ENCODE measurements at places on chromosomes 7 and 10.

DNA sequence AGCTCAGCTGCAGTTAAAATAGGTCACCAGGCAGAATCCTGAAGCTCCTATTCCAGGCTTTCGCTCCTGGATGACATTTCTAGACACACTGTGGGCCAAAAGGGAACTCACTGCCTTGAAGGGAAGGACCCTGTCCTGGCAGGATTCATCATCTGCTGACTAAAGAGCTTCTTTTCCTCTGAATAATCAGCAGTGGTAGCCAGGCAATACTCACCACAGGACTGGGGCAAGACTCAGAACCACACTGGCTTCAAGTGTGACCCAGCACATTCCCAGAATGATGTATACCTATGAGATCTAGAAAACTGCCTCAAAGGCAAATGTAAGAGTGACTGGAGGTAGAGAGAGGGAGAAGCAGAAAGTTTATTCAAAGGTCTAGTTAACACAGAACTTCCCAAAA lies 29.5 kb upstream of the EBF3 start:
- DNase-seq = no peak

DNA sequence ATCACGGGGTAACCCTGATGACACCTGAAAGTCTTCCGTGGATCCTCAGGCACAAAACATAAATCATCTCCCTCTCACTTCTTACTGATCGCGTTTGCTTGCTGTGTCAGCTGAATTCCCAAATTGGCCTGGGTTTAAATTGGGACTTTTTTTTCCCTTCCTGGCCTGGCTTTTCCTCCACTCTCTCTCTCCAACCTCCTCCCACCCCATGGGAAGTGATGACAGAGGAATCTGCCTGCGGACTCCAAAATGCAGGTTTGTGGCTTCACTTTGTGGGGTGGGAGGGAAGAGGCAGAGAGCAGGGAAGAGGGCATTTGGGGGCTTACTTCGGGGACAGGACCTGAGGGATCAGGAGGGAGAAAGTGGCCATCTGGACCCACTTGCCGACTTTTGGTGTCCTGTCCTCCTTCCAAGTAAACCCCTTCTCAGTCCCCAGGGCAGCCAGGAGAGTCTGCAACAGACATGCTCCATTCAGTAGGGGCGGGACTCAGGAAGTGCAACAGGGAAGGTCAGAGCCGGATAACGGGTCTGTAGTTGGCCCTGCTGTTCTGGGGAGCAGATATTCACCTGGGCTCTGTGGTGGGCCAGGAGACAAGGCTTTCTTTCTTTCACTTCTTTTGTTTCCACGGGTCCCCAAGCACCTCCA lies 172.7 kb downstream of the PLXNA4 start:
- DNase-seq = no peak

DNA sequence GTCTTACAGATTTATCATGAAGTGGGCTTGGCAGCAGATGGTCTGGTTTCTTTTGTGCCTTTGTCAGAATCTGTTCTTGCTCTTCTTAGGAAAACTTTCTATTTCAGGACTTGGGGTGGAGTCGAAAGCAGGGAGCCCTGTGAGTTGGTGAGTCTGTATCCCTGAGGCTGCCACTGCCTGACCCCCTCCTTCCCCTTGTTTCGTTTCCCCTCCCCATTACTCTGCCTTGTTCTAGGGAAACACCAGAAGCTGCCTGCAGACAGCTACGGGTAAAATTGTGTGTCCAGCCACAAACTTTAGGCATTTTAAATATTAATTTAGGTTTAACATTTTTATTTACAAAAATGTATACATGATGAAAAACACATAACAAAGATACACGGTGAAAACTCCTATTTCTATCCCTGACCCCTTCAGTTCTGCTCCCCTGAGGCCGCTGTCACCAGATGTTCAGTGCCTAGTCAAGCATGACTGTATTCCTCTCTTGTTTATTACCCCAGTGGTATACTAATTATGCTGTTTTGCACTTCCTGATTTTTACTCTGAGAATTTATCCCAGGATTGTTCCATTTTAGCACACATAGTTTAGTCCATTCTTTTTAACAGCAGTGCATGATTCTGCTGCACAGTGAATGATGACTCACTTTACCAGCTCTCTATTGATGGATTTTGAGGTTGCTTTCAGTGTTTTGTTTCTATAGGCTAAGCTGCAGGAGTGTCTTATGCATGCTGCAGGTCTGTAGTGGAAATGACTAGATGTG lies 9.1 kb downstream of the TSPAN14 start:
- no peak for DNase-seq

DNA sequence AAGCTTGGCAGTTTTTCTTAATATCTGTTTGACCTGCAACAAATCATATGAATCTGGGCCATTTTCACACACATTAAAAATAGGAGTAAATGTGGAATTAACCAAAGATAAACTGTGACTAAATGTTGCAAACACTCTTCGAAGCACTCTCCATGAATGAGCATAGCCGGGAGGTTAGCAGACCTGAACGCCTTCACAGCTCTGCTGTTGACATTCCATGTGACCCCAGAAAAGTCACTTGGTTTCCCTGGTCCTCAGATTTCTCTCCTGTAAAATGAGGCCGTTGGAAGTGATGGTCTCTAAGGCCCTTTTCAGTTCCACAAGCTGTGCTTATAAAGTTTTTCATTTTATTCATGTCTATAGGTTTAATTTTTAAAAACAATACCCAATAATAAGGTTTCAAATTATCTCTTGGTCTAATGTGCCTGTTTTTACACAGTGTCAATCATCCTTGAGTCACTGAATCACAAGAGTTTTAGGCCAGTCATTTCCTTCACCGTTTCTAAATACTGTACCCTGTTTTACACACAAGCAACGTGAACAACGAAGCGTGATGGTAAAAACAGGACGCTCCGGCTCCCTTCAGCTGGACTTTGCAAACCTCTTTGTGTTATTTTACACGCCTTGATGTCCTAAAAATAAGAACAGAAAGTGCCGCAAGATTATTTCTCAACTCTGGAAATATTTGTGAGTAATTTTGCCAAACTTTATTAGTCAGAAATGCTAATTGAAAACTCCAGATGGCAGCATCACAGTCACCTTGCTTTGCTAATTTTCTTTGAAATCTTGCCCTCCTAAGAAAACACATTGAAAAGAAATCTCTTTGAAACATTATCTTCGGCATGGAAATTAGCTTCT lies 38.6 kb upstream of the MET start:
- no peak for DNase-seq

DNA sequence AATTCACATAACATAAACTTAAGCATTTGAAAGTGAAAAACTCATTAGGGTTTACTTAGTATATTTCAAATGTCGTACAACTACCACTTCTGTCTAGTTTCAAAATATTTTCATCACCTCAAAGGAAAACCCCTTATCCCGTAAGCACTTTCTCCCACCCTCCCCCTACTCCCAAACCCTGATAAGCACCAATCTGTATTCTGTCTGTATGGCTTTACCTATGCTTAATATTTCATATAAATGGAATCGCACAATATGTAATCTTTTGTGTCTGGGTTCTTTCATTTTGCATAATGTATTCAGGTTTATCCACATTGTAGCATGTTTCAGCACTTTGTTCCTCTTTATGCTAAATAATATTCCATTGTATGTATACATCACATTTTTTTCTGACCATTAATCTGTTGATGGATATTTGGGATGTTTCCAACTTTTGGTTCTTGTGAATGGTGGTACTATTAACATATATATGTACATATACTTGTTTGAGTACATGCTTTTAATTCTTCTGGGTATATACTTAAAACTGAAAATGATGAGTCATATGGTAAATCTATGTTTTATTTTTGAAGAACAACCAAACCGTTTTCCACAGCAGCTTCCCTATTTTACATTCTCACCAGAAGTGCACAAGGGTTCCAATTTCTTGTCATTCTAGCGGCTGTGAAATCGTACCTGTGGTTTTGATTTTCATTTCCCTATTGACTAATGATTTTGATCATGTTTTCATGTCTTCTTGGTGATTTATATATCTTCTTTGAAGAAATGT lies 6.2 kb upstream of the STARD3NL start:
- no peak for DNase-seq

DNA sequence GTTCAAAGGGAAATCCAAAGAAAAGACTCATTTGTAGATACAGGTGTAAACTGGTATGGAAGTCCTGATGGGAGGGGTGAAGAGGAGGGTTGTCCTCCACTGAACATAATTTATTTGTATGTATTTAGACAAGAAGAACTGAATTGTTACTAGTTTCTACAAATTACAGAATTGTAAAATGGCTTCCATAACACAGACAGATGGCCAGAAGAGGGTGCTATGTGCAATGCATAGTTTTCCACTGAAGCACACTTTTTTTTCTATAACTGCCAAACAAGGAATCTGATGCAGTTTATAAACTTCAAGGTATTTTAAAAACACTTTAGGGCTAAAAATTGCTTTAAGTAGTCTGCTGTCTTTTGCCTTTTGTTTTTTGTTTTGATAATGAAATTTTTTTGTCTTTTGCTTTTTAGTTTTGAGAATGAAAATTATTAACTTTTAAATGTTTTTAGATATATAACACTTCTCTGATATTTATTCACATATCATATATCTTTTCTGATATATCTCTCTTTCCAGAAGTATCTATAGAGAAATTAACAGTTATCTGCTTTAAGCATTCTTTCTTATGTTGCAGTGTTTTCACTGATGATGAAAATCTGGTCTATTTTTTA lies 58.5 kb downstream of the PHYHIPL start:
- no peak for DNase-seq
